GM12891 (cell line): ENCODE measurements at places on chromosomes 2 and 18.

GRCh38 chr18:3170441-3171161, 49.2 kb downstream of the MYOM1 start:
- DNase-seq: no peak

GRCh38 chr2:138700716-138701115, 79.5 kb downstream of the NXPH2 start:
- no peak for DNase-seq

DNA sequence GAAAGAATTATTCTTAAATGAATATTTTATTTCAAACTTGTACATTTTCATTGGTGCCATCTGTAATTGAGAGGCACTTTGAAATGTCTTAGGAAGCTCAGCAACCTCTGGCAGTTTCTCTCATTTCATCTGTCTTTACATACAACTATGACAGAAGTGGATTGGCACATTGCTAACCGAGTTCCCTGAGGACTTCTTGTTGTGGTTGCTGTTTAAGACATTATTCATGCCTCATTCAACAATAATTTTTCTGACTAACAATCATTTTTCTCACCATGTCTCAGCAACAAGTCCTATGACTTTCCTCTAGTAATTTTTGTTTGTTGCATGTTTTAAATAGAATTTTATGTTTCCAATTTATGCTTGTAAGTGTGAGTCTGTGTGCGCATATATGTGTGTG, 284.0 kb upstream of the CWC22 start:
- DNase-seq: no peak

DNA sequence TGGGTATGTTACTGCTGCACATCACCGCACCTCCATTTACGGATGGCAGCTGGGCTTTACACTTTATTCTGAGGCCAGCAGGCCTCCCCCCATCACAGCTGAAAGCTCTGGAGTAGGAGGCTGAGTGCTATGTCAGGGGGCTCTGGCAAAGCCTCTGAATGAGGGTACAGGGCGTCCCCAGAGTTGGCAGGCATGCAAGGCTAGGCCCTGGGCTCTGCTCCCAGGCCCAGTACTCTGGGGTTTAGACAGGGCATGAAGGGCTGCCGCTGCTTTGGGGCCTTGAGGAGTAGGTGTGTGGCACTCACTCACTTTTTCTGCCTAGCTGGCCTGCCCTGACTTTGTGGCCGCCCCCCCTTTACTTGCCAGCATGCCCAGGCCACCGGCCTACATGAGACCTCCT, 90.8 kb downstream of the WDSUB1 start:
- DNase-seq: no peak

- no peak for DNase-seq
Observed at GRCh38 chr2:100589527-100589926, 26.7 kb downstream of the PDCL3 start.

DNA sequence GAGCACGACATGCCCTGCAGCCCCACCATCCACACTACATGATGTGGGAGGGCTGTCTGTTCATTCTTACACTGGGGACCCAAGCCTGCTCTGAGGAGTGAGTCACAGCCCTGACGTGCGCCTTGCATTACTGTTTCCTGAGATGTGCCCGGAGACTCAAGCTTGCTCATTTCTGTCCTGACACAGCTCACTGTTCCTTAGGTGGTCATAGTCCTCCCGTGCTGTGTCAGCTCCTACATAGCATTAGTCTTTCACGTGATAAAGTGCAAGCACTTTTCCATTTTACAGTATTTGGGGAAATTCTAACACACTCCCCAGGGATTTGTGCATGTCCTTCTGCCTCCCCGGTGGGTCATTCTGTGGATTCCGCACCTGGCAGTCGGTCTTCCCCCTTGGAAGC, 46.2 kb upstream of the TRIM43B start:
- peak; percentile 8 for DNase-seq

- no peak for DNase-seq
Observed at GRCh38 chr18:50644807-50645206, 84.9 kb downstream of the MAPK4 start.

GRCh38 chr2:191304939-191305875, 60.0 kb downstream of the MYO1B start:
- no peak for DNase-seq

DNA sequence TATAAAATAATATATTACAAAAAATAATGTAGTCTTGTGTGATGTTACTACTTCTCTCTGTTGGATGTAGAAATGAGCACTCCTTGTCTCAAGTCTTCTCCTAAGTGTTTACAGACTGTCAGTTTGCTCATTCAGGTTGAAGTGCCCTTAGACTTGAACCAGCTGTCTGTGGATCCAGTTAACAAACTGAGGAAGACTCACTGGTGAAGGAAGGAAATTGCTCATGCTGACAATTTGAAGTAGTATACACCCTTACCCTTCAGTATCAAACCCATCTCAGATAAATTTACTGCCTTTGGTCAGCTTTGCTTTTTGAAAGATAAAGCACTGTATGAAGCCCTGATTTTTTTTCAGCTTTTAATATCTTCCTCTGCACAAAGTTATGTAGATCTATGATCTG, 854.2 kb upstream of the ZEB2 start:
- no peak for DNase-seq

- DNase-seq: peak; percentile 57
Observed at GRCh38 chr2:9769171-9770005, 73.9 kb upstream of the TAF1B start.

DNA sequence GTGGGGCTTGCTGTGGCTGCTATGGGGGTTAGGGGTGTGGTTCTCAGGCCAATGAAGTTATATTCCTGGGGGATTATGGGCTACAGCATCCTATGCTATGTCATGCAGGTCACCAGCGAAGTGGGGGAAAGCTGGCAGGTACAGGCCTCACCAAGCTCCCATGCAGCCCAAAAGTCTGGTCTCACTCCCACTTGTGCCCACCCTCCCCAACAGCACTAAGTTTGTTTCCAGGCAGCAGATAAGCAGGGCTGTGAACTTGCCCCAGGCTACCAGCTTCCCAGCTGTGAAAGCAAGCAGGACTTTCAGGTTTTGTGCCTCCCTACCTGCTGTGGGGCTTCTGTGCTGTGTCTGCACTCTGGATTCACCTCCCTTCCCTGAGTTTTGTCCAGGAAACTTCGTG, 469.7 kb downstream of the CPS1 start:
- DNase-seq: no peak

GRCh38 chr2:85802354-85803103, 48.7 kb downstream of the ATOH8 start:
- no peak for DNase-seq

DNA sequence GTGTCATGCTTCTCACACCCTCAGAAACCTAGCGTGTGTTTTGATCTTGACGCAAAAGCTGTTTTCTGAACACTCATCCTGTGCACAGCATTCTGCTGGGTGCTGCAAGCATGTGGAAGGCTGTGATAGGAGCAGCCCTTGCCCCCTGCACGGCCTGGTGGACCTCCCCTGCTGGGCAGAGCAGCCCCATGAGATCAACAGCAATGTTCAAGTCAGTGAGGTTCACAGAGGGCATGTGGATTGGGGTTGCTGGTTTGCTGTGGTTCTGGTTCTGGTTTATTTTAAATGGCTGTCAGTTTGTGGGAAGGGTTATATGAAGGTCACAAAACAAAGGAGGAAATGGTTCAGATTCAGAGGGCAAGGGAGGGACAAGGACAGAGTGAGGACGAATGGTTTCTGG, 71.3 kb downstream of the SOWAHC start:
- DNase-seq: no peak

GRCh38 chr2:215899141-215900074, 113.9 kb downstream of the MREG start:
- DNase-seq: no peak

DNA sequence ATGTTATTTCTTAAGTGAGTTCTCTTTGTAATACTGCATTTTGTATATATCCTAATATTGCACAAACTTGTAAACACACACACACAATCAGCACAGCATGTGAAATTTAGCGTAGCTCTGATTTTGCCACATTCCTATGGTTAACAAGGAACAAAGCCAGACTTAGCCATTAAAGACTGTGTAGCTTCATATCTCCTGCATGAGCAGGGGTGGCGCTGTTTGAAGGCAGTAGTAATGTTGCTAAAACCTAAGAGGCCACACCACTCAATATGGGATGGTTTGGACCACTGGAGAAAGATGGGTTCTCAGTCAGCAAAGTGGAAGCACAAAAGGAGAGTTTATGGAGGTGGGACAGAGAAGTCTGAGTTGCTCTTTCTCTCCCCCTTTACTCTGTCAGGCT, 61.1 kb upstream of the RND3 start:
- DNase-seq: no peak

DNA sequence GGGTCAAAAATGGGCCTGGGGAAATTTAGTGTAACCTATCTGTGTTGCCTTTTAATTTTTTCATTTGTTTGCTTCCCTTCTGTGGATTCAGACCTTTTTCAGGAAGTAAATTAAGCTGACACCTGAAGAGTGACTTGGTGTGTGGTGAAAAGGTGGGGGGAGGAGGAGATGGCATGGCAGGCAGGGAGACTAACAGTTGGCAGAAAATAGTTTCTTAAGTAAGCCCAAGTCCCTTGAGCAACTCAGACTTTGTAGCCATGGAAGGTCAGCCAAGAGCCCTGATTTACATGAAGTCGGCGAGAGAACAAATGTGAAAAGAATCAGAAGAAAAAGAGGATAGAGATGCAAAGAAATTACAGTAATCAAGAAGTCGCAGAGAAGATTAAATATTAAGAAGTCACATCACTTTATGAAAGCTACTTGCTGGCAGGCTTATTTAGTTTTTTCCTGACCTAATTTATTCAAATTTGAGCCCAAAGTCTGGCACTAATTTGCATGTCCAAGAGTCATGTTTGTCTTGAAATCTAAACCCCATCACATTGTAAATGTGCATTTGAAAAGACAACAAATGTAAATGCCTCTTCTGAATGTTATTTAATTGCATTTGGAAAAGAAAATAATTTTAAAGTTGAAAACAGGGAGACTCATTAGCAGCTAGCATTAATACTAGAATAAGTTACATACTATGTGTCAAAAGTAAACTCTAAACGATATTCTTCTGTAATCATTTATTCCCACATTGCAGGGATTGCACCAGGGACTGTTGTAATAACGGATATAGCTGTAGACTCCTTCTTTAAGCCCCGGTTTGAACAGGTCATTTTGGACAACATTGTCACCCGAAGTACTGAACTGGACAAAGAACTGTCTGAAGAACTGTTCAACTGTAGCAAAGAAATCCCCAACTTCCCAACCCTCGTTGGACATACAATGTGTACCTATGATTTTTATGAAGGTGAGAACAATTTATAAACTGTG, 19.3 kb downstream of the UPP2 start:
- DNase-seq: no peak

GRCh38 chr18:67319109-67319508, 197.4 kb downstream of the DSEL start:
- no peak for DNase-seq

DNA sequence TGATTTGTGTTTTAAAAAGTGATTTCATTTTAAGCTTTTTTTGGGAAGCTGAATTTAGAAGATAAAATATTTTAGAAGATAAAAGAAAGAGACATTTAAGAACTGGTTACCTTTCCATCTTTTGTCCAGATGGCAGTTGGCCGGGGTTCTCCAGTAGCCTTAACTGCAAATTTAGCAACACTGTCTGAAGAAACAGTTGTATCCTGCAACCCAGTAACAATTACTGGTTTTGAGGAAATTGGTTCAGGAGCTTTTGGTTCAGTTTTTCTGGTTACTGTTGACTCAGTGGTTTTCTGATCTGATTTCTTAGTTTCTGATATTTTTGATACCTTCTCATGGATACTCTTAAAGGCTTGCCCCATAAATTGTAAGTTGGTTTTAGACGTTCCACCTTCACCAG, 49.9 kb downstream of the PLEKHA3 start:
- DNase-seq: no peak

GRCh38 chr2:240256704-240257637, 116.5 kb upstream of the OTOS start:
- DNase-seq: no peak

DNA sequence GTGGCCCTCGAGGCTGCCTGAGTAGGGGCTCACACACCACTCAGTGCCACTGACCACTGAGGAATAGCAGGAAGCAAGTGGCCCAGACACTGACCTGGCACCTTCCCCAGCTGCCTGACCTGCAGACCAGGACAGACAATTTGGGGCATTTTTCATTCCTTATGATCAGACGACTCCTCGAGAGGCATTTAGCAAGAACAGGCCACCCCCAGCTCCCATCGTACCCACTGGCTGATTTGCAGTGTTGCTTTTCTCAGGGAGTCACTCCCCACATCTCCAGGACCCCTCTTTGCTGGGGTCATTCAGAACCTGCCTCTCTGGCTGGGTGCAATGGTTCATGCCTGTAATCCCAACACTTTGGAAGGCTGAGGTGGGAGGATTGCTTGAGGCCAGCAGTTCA, 185.7 kb downstream of the HAUS1 start:
- no peak for DNase-seq
